Activated T-cell treated with anti-CD3 and anti-CD28 coated beads for 24 hours (primary cell): ENCODE measurements at places on chromosomes 1 and 21.
A peak's percentile ranks its signal among the peaks of the same experiment; 100 is the strongest.

- no peak for DNase-seq
These were observed 2.9 kb upstream of the BSND start for GRCh38 chr1:54995835-54996234.

DNA sequence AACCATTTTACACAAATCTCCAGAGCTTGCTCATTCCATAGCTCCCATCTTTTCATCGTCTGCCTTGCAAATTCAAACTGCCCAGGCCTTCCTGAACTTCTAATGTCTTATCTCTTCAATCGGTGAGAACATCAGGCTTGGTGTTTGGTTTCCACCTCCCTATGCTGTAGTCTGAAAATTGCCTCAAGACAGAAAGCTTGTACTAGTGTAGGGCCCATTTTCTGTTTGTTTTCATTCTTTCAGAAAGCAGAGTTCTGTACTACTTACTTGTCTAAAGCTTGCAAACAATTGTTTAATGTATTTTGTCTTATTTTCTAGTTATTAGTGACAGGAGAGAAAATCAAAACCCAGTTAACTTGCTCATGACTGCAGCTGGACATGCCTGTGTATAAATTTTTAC is 16.8 kb downstream of the HOOK1 start:
- DNase-seq: no peak

- no peak for DNase-seq
These were observed 32.7 kb downstream of the EPHA10 start for GRCh38 chr1:37732111-37732780.

GRCh38 chr1:232528472-232529089 is 101.4 kb downstream of the SIPA1L2 start:
- DNase-seq: no peak

GRCh38 chr1:162695687-162696086 is 63.4 kb downstream of the DDR2 start:
- DNase-seq: no peak

- no peak for DNase-seq
These were observed 115.2 kb downstream of the ROR1 start for GRCh38 chr1:63888984-63889383.

GRCh38 chr21:42681296-42682206 is 28.1 kb downstream of the PDE9A start:
- no peak for DNase-seq

GRCh38 chr1:45925728-45926287 is 122.4 kb downstream of the MAST2 start:
- DNase-seq: no peak

DNA sequence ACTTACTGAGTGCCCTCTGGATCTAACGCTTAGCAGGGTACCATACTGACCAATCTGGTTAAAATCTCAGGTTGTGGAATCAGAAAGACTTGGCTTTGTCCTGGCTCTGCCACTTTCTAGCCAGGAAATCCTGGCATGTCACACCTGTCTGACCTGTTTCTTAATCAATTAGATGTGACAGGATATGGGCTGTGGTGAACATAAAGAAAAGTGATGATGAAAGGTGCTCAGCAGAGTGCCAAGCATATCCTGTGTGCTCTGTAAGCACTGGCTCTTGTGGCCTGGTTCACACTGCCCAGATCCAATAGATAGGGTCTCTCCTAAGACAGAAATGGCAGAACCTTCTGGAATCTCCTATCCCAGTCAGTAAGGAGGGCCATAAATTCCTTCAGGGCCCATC is 53.9 kb downstream of the PHC2 start:
- no peak for DNase-seq

- peak; percentile 11 for DNase-seq
These were observed 166.6 kb downstream of the DYRK1A start for GRCh38 chr21:37532868-37533780.

DNA sequence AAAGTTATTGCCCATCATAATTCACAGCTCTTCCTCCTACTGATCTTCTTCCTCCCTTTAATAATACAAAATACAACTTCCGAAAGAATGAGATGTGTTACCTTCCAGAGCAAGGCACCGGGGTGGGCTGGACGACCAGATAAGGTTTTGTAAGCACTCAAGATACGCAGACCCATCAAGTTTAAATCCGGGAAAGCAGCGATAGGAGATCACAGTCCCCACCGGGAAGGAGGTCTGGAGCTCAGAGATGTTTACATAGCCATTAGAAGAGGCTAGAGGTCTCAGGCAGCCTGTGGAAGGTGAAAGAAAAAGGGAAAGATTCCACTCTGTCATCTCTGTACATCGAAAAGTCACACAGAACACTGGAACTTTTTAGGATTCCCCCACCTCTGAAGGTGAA is 99.4 kb downstream of the SUSD4 start:
- DNase-seq: no peak

- no peak for DNase-seq
These were observed 6.8 kb downstream of the AK2 start for GRCh38 chr1:33029921-33030320.

DNA sequence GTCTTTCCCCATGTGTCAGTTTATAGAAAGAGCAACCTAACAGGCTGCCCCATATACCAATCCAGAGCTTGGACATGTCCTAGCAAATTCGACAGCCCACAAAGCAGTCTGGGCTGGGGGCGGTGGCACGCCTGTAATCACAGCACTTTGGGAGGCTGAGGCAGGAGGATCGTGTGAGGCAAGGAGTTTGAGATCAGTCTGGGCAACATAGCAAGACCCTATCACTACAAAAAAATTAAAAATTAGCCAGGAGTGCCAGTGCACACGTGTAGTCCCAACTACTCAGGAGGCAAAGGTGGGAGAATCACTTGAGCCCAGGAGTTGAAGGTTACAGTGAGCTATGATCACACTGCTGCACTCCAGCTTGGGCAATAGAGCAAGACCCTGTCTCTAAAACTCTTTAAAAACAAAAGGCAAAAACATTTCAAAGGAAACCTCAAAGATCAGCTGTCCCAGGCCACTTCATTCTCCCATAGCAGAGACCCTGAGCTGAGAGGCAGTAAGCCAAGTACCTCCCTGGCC is 54.4 kb downstream of the SETD4 start:
- no peak for DNase-seq

- DNase-seq: no peak
These were observed 62.4 kb downstream of the RABGAP1L start for GRCh38 chr1:174221681-174222080.

DNA sequence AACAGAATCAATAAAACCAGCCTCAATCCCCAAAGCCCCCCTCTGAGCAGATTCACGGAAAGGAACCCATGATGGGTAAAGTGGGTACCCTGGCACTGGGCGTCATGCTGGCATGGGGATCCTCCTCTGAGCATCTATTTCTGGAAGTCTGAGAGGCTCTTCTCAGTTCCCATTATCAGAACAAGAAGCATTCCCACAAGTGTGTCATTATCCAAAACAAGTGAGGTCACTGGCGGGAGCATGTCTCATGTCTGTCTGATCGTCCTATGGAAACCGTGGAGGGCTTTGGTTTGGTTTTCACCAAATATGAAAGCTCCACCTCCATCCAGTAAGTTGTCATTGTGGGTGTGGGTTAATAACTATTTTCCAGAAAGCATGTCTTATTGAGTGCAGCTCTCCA is 70.7 kb downstream of the PGM1 start:
- no peak for DNase-seq

DNA sequence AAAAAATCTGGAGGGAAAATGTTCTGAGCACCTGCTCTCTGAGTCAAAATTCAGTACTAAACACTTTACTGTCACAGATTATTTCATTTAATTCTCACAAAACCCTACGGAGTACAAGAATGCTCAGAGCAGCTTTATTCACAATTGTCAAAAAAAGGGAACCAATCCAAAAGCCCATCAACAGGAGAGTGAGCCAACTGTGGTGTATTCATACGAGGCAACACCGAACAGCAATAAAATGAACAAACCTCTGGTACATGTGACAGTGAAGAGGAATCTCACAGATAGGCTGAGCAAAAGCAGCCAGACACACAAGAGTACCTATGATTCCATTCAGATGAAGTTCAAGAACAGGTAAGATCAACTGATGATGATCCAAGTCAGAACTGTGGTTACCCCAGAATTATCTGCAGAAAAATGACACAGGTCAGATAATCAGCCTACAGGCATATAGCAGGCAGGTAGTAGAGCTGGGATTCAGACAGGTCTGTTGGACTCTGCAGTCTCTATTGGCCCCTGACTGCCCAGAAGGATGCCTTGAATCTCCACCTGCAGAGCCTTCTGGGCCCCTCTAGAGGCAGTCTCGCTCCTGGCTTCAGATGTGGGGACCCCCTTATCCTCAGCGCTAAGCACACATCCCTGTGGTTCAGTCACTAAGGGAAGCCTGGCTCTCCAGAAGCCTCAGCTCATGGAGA is 19.2 kb downstream of the SLC9A1 start:
- no peak for DNase-seq

DNA sequence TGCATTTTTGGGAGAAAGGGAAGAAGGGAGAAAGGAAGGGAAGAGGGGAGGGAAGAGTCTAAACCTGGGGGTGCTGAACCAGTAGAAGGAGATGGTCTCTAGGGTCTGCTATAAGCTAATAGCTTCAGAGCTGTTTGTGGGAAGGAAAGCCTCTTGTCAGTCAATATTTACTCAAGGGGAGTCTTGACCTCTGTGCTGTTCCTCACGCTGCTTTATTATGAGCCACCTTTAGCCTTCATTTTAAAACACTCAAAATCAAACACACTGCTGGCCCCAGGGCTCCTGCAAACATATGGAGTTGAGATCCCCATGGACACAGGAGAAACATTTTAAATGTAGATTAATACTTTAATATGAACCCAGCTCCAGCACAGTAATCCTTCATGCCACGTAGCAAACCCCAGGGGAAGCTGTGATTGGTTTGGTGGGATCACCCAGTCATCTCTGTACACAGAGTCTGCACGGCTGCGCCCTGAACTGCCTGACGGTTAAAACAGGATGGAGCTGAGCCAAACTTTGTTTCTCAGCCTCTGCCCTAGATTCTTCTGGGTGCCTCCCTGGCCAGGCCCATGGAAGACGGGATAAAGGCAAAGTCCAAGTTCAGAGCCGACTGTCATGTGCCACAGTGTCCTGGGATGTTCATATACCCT is 40.2 kb upstream of the VWA5B1 start:
- no peak for DNase-seq

DNA sequence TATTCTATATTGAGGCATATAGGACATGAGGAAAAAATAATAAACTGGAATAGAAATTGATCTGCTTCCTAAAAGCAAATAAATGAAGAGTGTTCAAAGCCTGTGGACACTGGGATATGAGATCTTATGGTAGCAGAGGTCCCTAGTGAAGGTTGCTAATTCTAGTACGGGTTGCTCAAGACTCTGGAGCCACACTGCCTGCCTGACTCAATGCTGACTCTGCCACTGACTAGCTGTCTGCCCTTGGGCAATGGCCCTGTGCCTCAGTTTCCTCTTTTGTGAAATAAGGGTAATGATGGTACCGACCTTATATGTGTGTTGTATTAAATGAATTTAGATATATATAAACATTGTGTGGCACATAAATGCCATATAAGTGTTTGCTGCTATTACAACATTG is 59.0 kb upstream of the C1orf53 start:
- no peak for DNase-seq

DNA sequence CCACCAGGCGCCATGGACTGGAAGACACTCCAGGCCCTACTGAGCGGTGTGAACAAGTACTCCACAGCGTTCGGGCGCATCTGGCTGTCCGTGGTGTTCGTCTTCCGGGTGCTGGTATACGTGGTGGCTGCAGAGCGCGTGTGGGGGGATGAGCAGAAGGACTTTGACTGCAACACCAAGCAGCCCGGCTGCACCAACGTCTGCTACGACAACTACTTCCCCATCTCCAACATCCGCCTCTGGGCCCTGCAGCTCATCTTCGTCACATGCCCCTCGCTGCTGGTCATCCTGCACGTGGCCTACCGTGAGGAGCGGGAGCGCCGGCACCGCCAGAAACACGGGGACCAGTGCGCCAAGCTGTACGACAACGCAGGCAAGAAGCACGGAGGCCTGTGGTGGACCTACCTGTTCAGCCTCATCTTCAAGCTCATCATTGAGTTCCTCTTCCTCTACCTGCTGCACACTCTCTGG is 3.8 kb downstream of the GJB3 start:
- DNase-seq: no peak

GRCh38 chr1:26378088-26378878 is 5.7 kb upstream of the ZNF683 start:
- peak; percentile 66 for DNase-seq

DNA sequence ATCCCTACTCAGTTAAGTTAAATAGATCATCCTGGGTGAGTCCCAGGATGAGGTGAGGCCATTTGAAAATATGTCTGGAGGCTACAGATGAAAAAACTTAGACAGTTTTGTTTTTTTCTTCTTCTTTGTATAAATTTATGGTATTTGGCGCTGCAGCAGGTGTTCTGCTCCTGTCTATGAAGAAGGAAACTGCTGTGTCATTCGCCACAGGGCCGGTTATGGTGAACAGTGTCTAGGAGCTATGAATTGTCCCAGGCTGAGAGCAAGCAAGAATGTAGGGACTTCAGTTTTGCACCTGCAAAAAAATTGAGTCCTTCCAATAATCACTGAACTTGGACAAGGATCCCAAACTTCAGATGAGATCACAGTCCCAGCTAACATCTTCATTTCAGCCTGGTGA is 674.3 kb upstream of the RGS18 start:
- no peak for DNase-seq

DNA sequence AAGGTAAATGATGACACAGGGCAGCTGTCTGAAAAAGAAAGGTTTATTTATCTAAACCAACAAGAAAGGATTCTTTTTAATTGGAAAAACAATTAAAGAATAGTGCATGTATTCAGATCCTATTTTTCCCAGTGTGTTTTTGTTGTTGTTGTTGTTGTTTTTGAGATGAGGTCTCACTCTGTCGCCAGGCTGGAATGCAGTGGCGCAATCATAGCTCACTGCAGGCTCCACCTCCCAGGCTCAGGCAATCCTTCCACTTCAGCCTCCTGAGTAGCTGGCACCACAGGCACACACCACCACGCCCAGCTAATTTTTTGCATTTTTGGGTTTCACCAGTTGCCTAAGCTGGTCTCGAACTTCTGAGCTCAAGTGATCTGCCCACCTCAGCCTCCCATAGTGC is 22.1 kb downstream of the NEK2 start:
- DNase-seq: no peak

GRCh38 chr1:182764029-182764727 is 25.4 kb upstream of the NPL start:
- no peak for DNase-seq

DNA sequence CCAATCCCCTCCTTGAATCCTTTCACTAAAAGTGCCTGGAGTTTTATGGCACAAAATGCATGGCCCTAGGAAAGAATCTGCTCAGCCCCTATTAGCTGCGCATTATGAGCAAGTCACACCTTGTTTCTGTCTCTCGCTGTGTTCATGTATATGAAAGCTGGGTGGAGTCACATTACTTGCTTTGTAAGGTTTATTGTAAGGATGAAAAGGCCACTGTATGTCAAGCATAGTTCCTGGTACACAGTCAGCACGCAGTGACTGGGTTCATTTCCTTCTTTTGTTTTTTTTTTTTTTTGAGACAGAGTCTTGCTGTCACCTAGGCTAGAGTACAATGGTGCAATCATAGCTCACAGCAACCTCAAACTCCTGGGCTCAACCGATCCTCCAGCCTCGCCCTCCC is 6.7 kb upstream of the SLC9A1 start:
- DNase-seq: no peak

DNA sequence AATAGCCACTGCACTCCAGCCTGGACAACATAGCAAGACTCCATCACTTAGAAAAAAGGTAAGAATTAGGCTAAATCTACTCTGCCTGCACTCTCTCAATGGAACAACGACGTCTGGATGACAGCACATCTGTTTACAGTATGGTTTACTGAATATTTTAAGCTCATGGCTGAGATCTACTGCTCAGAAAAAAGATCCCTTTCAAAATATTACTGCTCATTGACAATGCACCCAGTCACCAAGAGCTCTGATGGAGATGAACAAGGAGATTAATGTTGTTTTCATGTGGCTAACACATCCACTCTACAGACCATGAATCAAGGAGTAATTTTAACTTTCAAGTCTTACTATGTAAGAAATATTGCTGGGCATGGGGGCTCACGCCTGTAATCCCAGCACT is 58.0 kb downstream of the SLC27A3 start:
- no peak for DNase-seq
